ENCODE measurements at places on chromosomes 3 and 15.

DNA sequence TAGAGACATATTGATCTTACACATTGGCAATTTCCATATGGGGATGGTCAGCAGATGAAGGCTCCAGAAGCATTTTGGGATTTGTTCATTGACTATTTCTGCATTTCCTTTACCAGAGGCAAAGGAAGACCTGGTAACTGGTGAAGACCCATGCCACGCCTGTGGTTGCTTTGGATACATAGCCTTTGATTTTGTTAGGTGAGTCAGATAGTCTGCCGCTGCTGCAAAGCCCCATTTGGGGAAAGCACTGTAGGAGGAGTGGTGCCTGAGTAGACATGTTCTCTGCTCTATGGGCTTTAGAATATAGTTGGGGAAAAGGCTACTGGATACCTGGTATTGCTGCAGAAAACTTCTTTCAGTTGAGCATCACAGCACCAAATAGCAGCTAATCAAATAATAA lies 56.8 kb downstream of the TFG start:
- no peak for DNase-seq

DNA sequence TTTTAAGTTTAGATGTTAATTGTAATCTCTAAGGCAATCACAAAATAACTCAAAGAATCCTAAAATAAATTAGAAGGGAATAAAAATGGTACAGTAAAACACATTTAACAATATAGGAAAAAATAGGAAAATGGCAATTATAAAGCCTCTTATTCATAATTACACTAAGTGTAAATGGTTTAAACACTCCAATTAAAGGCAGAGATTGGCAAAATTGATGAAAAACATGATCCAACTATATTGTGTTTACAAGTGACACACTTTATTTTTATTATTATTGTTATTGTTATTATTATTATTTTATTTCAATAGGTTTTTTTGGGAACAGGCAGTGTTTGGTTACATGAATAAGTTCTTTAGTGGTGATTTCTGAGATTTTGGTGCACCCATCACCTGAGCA lies 48.7 kb upstream of the DYNC1LI1 start:
- no peak for DNase-seq

DNA sequence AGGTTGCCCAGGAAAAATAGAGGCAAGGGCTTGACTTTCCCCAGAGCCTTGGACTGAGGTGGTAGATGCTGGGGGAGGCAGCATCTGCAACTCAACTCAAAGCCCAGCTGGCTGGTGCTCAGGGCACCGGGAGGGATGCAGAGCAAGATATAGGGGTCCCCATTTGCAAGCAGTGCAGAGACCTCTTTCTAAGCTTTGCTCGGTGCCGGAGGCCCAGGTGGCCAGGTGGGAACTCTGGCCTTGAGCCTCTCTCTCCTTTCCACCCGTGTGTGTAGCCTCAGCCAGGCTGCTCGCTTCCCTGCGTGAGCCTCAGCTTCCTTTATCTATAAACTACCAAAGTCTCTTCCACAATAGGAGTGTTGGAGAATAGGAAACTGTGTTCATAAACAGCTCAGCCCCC lies 36.5 kb downstream of the SLC6A6 start:
- DNase-seq, result no peak

GRCh38 chr3:172676196-172676922 lies 34.5 kb downstream of the NCEH1 start:
- no peak for DNase-seq

DNA sequence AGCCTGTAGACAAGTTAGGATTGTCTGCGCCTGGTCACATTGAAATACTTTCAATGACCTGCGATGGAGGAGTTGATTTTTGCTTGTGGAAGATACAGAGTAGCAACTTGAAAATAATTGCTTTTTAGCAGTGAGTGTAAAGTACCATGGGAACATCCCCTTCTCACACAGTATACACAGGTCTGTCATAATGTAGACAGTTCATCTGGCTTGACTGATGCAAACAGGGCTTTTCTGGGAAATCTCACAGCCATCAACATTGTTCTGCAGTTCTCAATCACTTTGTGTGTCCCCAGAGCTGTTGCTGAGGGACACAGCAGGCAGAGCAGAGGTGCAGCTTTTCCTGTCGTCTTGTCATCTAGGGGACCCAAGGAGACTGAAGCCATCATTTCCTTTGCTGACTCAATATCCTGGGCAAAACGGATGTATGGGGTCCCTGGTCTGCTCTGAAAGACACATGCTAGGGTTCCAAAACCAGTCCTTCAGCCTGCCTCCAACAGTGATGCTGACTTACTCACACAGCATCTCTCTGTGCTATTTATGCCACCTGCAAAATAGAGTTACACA lies 5.3 kb upstream of the REC114 start:
- no peak for DNase-seq

- no peak for DNase-seq
Measured at GRCh38 chr15:49742381-49742780, 121.5 kb downstream of the DTWD1 start.

DNA sequence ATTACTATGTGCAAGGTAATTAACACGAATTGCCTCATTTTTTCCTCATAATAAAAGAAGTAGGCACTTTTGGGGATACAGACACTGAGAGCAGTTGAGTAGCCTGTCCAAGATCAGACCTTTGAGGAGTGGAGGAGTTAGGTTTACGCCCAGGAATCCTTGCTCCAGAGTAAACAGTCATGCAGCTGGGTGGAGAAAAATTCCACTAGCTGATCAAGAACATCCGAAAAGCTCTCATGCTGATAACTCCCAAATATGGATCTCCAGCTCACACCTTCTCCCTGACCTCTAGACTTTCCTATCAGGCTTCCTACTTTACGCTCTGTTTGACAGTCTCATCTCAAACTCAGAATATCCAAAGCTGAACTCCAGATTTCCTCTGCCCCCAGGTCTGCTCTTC lies 53.3 kb downstream of the ST6GAL1 start:
- no peak for DNase-seq

DNA sequence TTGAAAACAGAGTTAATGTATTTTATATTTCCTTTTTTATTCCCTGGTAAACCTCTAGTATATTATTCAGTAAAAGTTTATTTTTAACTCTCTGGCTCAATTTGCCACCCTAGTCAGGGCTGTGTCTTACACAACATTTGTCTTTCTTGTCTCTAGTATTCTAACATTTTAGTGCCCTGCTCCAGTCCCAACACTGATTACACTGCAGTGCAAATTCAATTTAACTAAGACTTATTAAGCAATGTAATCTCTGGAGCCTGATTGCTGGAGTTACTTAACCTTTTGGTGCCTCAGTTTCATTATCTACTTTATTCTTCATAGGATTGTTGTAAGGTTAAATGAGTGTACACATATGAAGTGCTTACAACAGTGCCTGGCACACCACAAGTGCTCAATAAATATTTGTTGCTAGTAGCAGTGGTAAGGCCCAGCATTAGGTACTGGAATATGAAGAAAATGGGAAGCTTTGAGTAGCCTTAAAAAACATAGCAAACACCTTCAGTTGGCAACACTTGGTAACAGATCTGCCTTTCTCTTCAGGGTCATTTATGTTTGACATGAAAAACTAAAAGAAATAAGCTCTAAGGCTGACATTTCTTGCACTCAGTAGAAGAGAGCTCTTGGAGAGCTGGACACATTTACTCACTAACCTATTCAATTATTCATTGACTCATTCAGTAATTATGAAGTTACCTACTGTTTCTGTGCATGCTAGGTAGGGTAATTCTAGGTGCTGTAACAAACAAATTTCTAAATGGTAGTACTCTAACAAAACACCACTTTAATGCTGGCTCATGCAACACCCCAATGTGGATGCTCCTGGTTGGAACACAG lies 364.5 kb upstream of the EPHA3 start:
- no peak for DNase-seq

DNA sequence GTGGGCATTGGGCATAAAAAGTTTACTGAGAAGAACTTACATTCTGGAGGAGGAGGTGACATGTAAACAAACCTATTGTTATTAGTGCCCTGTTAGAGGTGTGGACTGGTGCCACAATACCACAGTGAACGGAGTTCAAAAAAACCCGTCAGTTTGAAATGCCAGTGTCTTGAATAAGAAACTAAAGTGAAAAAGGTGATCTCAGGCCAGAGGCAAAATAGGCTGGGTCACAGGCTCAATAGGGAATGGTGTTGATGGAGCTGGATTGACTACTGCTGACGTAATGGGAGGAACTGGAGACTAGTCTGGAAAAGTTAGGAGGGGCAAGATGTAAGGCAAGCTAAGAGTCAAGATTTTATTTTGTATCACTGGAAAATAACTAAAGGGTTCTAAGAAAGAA lies 1.6 kb upstream of the DCBLD2 start:
- no peak for DNase-seq

GRCh38 chr15:67421105-67421504 lies 99.8 kb upstream of the C15orf61 start:
- no peak for DNase-seq

- no peak for DNase-seq
Measured at GRCh38 chr3:61848885-61849284, 287.5 kb downstream of the PTPRG start.

- DNase-seq, result no peak
Measured at GRCh38 chr3:73475175-73475574, 149.6 kb downstream of the PDZRN3 start.

GRCh38 chr15:78092261-78093041 lies at the start of gene SH2D7:
Gene SH2D7, plus strand, starts transcription at chr15:78092561. Its CDS starts 24 bp downstream, at chr15:78092585.
- DNase-seq, result no peak

DNA sequence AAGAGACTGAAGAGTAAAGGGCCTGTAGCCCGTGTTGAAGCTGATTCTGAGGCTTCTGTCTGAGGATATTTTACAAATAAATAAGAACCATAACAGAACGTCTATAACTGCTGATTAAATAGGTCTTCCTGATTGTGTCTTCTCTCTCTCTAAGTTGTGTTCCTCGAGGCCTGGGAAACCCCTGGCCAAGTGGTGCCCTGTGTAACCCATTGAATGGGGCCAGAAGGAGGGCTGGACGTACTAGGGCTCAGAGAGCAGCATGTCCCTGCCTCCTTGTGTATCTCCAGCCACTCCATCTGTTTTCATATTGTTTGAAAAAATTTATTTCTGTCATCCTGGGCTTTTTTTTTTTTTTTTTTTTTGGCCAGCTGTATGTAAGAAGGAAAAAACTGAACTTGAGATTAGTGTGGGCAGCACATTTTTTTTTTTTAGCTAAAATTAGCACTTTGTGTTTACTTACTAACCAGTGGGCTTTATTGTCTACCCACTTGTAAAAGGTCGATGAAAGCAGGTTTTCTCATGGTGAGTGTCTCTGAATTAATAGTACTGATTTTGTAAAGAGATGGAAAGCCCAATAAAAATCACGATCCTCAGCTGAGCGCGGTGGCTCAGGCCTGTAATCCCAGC lies 10.7 kb downstream of the DHX30 start:
- DNase-seq, result no peak

- DNase-seq, result no peak
Measured at GRCh38 chr3:22685597-22685996, 517.5 kb upstream of the UBE2E2 start.

All from stimulated activated CD8-positive, alpha-beta memory T cell treated with anti-CD3 and anti-CD28 coated beads, Interleukin-15, amount 100 ng/mL, for 4 hours (primary cell).